ENCODE measurements at places on chromosomes 1 and 21.

GRCh38 chr1:211576717-211577116 lies 2.2 kb downstream of the SLC30A1 start:
- DNase-seq, result no peak

DNA sequence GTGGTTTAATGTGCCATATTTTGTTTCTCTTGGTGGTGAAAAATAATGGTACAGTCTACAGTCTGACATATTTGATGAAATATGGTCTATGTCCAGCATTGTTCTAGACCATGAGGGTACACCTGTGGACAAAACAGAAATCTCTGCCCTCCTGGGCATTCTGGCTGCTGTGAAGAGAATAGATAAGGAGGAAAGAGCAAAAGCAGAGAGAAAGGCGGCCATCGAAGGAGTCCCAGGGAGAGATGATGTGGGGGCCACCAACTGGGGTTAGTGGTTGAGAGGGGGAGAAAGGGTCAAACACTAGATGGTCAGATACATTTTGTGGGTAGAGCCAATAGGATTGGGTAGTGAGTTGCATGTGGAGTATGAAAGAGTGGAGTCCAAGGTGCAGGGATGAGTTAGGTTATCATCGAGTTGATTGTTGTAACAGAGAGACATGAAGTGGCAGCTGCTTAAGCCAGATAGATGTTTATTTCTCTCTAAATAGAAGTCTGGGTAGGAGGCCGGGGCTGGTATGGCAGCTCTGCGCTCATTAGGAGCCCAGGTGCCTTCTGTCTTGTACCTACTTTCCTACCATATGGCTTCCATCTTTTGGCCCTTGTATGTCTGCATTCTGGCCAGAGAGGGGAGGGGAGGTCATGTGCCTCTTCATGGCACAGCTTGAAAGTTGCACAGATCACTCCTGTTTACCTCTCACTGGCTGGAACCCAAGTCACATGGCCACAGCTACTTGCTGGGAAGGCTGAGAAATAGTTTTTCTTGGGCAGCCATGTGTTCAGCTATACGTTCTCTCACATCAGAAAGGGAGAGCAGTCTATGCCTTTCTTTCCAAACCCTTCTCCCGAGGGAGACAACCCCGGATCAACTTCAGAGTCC lies 13.0 kb downstream of the UBE4B start:
- no peak for DNase-seq

DNA sequence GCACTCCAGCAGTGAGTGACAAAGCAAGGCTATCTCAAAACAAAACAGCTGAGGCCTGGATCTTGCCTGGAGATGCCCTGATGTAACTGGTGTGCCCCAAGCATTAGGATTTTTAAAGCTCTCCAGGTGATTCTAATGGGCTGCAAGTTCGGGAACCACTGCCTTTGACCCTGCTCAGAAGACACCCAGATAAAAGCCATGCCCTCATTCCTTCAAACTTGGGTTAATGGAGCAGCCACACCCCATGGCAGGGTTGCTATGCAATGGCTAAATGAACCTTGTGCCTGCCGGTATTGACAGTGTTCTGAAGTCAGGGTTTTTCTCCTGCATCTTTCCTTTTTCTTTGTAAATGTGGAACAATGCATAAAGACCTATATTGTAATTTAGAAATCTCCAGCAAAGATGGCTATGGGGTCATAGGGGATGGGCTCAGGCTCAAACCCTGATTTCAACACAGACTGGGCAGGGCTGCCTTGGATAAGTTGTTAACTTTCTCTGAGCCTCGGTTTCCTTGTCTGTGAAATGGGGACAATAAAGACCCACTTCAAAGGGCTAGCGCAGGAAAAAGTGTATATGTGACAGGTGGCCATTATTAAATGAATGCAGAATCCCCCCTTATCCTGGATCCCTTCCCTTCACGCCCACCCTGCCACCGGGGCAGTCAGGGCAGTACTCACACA lies 453 bp downstream of the TFF3 start:
- DNase-seq, result no peak

- no peak for DNase-seq
These were observed 122.9 kb upstream of the DAB1 start for GRCh38 chr1:57546549-57547330.

- no peak for DNase-seq
These were observed 43.5 kb downstream of the CHIA start for GRCh38 chr1:111334169-111334568.

DNA sequence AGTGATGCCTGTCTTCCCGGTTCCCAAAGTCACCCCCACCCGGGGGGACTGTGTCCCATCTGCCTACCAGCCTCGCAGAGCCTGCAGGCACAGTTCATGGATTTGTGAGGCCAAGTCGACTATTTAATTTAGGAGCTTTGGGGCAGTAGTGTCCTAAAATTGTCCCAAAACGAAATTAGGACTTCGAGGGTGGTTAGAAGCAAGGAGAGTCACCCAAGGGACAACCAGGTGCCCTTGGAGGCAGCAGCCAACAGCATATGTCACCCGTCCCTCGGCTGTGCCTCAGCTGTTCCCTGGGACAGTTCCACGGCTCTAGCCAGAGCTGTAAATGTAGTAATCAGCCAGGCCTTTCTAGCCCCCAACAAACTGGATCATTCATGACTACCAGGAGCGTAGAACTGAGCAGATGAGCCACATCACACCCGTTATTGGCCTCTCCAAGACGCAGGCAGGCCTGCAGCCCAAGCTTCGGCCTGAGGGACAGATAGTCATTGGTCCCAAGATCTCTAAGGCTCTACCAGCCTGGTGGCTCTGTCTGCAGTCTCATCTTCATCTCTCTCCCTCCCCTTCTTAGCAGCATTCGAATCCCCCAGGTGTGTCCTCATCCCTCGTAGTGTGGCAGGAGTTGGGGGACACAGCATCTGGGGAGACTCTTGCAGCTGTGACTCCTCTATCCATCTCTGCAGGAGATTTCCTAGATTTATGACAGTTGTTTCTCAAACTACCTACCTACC lies 2.9 kb downstream of the PAX7 start:
- DNase-seq, result no peak

GRCh38 chr1:202656057-202656456 lies 54.2 kb downstream of the SYT2 start:
- no peak for DNase-seq

GRCh38 chr1:178713259-178713658 lies 11.8 kb upstream of the RALGPS2 start:
- no peak for DNase-seq

DNA sequence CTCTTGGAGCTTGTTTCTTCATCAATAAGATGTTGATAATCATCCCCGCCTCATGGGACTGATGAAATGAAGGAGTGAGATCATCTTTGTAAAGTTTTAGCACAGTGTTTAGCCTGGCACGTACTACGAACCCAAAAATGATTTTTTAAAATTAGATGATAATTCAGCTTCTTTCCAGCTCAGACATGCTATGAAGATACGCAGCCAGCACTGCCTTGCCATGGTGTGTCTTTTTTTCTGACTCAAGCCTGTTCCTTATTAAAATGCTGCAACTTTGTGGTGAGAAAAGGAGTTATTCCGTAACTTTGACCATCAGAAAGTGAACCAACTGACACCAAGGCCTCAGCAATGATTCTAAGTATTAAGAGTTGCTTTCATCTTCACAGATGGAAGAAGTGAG lies 269.0 kb downstream of the LTN1 start:
- no peak for DNase-seq

GRCh38 chr21:29305561-29305960 lies 6.8 kb downstream of the BACH1 start:
- no peak for DNase-seq

DNA sequence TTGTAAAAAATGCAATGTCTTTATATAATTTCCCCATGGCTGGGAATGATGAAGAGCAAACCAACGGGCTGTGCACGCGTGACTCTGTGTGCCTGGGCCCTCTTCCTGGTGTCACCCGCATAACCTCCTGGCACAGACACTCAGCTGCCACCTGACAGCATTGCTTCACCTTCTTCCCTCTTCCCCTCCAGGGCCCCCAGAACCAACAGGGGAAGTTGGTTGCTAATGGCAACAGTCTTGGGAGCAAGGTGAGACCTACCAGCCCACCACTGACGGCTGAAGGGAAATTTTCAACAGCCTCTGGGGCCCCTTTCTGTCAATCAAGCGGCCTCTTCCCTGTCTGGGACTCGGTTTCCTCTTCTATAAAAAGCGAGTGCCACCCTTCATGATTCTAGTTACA lies 33.2 kb downstream of the SSBP3 start:
- no peak for DNase-seq

GRCh38 chr1:115706587-115707425 lies 61.7 kb downstream of the CASQ2 start:
- DNase-seq, result no peak

DNA sequence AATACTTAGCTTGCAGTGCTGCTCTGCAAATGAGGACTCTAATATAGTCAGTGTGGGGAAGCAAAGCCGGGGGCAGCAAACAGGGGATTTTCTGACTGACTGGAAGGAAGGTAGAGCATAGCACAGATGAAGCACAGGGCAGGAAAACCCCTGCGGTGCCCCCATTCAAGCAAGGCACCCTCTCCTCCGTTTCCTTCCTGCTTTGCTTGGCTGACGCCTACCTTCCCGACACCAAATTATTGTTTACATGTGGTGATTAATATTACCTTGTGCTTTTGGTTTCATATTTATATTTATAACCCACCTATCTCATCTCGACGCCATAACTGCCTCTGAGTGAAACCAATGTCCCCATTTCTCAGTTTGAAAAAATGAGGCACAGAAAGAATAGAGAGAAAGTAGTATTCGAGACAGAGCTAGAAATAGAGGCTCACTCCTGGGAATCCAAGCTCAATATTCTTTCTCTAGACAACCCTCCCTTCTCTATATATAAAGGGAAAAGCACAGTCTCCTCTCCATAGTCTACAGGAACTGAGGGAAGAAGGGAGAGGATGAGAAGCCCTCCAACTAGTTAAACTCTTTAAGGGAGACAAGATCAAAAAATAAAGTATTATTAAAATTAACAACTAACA lies 41.3 kb downstream of the PIK3C2B start:
- peak; percentile 55 for DNase-seq

GRCh38 chr1:198628067-198628455 lies 10.8 kb upstream of the PTPRC start:
- no peak for DNase-seq

DNA sequence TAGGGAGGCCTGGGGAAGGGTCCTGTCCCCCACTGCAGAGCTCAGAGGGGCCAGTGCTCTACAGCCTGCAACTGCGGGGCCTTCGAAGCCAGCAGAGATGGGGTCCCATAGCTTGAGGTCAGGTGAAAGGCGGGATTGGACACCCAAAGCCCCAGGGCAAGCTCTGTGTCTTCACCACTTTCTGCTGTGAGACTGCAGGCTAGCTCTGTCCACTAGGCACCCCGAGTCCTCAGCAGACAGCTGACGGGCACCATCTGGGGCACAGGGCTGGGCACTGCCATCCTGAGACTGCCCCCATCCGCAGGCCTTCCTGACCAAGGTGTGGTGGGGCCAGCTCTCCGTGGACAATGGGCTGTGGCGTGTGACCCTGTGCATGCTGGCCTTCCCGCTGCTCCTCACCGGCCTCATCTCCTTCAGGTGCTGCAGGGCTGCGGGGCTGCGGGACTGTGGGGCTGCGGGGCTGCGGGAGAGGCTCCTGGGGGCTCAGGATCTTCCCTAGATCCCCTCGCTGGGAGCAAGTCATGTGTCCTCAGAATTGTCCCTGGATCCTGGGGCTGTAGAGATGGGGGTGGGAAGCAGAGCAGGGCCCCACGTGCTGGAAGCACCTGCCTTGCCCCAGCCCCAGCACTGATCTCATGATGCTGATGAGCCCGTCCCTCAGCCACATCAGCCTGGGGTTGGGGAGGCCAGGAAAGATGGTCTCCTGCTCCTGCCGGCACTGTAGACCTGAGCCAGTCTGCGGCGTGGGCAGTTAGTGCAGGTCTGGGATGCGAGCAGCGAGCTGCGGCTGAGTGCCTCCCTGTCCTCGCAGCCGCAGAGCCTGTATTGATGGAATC lies 46.8 kb downstream of the TRPM2 start:
- no peak for DNase-seq

- DNase-seq, result no peak
These were observed 96.0 kb downstream of the FOXD2 start for GRCh38 chr1:47533793-47534328.

DNA sequence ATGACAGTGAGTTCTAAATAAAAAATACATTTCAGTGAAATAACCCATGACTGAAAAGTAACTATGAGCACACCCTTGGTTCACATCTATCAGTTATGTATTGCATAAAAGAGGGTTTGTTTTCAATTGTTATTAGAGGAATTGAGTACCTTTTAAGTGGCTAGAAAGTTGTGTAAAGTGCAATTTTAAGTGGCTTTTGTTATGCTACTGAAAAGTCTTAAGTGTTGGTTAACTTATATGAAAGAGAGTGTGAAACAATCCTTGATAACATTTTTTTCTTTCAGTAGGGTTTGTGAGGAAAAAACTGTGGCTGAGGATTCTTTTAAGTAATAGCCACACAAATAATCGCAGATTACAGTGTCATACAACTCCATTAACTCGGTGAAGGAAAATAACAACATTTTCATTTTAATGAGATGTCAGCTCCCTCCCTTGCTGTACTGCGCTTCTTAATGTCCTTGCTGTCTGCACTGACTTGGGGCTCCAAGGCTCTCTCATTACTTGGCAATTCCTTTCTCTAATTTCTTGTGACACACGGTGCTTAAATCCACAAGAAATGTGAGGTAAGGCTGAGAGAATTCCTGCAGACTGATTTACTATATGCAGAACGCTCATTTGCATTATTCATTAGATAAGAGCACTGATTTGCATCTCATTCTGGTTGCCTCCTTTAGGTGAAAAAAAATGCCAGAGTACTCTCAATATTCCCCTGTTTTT lies 40.6 kb downstream of the NTNG1 start:
- no peak for DNase-seq

- DNase-seq, result no peak
These were observed 84.7 kb downstream of the BRINP2 start for GRCh38 chr1:177255411-177255810.

GRCh38 chr1:214570442-214570841 lies 19.0 kb upstream of the PTPN14 start:
- no peak for DNase-seq

- DNase-seq, result no peak
These were observed 7.2 kb upstream of the BCL10 start for GRCh38 chr1:85283475-85284199.

DNA sequence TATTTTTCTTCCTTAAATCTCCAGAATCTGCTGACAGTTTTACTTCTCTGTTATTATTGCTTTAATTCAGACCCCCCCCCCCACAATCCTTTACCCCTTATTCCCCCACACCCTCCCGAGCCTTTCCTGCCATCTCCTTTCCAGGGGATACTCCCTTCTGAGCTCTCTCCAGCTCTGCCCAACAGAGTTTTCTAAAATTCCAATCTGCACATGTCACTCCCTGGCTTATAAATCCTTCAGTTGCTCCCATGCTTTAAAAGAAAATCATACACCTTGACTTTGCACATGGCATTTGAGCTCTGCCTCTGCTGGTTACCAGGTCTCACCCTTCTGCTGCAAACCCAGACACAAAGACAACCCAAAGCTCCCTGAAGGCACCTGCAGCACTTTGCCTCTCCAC lies 11.7 kb upstream of the EPS8L3 start:
- no peak for DNase-seq

DNA sequence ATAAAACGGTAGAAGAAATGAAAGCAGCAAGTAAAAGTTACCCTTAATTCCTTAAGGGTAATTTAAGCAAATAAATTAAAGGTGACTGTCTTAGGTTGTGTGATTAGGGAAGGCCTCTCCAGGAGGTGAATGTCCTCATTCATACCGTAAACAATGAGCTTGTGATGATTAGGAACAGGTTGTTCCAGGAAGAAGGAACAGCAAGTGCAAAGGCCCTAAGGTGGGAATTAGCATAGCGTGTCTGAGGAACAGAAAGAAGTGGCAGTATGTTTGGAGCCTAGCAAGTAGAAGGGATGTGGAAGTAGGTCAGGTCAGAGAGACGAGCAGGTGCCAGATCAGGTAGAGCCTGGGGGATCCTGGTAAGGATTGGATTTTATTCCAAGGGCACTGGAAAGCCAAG lies 5.6 kb downstream of the AK4 start:
- no peak for DNase-seq

Measured in activated CD4-positive, CD25-positive, alpha-beta regulatory T cell treated with anti-CD3 and anti-CD28 coated beads, Interleukin-2, amount 50 U/mL, for 16 hours (primary cell).